Suppressor macrophage (primary cell): ENCODE measurements at places on chromosomes 2 and 18.

DNA sequence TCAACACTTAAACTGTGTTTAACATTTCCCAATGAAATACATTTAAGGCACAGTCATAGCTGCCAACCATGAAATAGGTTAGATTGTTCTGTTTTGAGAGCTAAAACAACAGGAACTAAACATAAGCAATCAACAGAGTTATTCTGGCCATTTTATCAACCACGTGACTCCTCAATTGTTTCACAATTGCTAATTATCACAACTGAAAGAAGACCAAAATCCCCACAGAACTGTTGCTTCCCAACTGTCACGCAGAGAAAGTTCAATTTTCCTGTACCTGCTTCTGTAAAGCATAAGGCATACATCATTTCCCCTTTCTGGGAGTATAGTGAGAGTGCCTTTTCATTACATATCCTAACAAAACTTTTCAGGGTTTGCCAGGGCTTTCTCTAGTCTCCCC is 248.6 kb downstream of the EPHA4 start:
- DNase-seq, result no peak

DNA sequence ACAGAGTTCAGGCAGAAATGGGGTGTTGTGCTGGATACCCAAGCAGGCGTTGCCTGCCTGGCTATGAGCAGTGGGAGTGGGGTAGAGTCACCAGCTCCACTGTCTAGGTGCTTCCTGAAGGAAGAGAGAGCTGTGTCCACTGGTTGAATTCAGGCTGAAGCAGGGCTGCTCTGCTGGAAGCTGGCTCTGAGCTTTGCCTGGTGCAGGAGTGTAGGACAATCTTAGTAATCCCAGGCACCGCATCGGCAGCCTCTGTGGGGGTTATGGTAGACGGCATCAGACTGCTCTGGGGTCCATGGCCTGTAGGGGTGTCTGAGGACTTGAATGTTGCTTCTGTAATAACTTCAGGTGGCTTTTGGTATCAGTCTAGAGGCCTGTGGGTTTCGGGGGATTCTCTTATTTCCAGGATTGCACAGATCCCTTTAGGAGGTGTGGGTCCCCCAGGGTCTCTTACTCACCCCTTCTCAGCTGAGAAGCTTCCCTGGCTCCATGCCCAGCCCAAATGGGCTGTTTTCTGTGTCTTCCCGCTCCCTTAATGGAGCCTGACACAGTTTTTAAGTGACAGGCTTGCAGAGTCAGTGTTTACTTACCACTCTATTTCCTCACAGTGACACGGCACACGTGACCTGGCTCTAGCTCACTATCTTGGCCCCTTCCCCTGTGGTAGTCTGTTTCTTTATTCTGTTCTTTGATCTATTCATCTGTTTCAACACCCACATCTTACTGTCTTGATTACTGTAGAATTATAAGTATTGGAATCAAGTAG is 644.3 kb downstream of the CBLN2 start:
- no peak for DNase-seq

- DNase-seq, result no peak
These were observed 33.0 kb upstream of the ACAA2 start for GRCh38 chr18:49846361-49846662.

- no peak for DNase-seq
These were observed 445.0 kb downstream of the XIRP2 start for GRCh38 chr2:167333245-167333644.

GRCh38 chr18:9038277-9038871 is 64.1 kb upstream of the NDUFV2 start:
- DNase-seq, result no peak
